ENCODE measurements at places on chromosomes 12 and 14.

DNA sequence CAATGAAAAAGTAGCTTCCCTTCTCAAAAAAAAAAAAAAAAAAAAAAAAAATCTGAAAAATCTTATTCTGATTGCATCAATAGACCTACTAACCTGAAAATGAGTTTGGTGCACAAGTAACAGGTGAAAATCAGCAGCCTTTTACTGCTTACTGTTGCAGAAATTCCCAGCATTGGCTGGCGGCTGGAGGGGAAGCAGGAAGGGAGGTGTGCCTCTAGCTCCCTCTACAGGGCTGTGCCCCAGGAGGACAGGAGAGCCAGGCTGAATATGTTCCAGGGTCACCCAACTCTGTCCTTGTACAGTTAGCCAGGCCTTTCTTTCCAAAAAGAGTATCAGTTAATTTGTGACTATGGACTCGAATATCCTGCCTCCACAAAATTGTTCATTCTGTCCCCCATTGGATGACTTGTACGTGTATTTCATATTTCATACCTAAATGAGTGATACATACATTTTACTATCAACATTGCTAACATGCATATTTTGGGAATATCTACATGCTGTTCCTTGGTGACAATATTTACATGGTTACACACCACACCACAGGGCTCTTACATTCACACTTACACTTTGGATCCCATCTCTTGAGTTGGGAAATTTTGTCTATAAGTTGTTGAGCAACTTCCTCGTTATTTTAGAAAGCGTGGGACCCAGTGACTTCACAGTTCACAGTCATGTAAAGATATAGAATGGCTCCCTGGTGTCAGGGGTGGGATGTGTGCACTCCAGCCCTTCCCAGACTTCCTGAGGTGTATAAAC is 124.8 kb downstream of the SAMD4A start:
- peak; percentile 85 for DNase-seq

- DNase-seq = no peak
Measured at GRCh38 chr12:120921637-120922036, 17.5 kb upstream of the SPPL3 start.

- no peak for DNase-seq
Measured at GRCh38 chr12:101793401-101793800, 37.4 kb downstream of the GNPTAB start.

DNA sequence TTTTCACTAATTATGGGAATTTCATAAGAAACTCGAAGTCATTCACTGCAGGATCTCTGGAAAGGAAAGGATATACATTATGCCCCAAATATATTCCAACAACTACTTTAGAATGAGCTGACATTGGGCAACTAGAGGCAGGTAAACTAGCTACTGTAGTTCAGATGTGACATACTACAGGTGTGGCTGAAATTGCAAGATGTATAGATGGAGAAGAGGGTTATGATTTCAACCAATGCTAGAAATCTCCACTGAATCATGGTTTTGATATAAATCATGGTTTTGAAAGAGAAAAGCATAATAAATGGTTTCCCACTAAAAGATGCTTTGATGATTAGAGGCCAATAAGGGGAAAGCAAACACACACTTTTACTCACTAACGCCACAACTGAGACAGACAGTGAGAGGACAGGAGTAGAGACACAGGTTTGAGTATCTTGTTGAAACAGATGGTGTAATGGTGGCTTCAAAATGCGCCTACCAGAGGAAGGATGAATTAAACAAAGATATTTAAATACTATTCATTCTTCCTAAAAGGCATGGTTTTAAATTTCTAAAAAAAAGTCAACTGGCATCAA is 296.1 kb upstream of the DIO2 start:
- DNase-seq = no peak

- no peak for DNase-seq
Measured at GRCh38 chr14:84749191-84749955, 780.6 kb upstream of the FLRT2 start.

DNA sequence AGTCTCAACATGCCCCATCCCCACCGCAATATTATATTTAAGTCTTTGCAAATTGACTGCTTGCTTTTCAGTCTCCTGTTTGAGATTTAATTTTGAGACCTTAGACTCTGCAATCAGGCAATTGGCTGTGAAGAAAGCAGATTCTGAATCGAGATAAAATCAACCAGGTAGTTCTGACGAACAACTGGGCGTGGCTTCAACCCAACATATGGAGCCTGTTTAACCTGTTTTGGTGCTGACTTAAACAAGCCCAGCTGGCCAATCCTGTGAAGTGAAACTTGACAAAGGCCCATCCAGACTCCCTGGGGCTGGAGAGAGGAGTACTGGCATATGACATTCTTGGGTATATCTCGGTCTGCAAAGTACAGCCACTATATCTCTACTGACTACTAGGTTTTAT is 9.8 kb upstream of the CIPC start:
- DNase-seq = no peak

- no peak for DNase-seq
Measured at GRCh38 chr12:104423809-104424208, 32.9 kb upstream of the CHST11 start.

DNA sequence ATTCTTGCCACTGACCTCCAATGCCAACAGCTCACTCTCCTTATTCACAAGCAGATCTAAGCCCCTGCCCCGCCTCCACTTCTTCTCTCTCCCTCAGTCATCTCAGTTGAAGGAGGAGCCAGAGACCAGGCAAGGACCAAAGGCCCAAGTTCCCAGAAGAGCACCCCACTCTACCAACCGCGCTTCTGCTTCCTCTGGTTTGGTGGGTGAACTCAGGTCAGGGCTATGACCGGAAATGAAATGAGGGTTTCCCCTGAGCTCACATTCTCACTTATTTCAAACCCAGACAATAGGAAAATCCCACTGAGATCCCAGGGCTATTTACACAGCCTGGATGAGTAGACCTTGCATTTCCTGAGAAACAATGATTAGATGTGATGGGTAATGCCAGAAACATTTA is 9.9 kb downstream of the DPF3 start:
- DNase-seq = no peak

- peak; percentile 12 for DNase-seq
Measured at GRCh38 chr12:131618303-131618658, 92.6 kb upstream of the SFSWAP start.

DNA sequence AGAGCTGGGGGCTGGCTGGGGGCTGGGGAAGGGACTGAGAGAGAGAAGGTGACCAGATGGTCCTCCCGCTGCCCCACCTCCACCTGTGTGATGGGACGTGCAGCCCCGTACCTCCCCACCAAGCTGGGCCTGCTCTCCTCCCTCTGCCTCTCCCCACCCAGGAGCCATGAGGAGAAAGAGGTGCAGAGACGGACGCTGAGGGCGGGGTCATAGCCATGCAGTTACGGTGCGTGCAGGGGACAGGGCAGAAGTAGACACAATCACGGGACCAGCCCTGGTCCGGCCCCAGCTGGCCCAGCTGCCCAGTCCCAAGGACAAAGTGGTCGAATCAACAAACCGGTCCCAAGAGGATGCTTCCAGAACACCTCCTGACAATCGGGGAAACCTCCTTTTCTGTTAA is 33.2 kb downstream of the RFLNA start:
- DNase-seq = no peak

- no peak for DNase-seq
Measured at GRCh38 chr12:20213723-20214625, 154.4 kb upstream of the PDE3A start.

DNA sequence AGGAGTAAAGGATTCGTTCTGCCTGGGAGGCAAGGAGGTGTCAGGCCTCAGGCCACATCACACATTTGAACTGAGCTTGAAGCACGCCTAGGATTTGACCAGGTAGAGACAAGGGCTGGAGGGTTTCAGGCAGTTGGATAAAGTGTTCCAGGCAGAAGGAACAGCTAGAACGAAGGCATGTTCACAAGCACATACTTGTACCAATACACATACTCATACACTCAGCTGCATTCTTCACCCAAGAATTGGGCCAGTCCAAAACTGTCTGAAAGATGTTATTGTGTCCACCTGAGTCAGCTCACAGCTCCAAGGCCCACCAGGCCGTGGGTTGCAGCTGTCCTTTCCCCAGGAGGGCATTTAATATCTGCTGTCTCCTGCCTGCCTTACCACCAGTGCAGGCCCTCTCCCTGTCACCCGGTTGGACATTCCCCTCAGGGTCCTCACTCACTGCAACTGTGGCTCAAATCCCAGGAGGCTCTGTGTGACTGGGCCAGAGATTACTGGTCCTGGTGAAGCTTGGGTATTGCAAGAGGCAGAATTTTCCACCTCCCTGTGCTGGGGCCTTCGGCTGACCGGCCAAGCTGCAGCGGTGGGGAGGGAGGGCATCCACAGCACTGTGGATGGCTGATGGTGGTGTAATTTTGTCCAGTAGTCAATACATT is 12.8 kb upstream of the AQP2 start:
- no peak for DNase-seq

DNA sequence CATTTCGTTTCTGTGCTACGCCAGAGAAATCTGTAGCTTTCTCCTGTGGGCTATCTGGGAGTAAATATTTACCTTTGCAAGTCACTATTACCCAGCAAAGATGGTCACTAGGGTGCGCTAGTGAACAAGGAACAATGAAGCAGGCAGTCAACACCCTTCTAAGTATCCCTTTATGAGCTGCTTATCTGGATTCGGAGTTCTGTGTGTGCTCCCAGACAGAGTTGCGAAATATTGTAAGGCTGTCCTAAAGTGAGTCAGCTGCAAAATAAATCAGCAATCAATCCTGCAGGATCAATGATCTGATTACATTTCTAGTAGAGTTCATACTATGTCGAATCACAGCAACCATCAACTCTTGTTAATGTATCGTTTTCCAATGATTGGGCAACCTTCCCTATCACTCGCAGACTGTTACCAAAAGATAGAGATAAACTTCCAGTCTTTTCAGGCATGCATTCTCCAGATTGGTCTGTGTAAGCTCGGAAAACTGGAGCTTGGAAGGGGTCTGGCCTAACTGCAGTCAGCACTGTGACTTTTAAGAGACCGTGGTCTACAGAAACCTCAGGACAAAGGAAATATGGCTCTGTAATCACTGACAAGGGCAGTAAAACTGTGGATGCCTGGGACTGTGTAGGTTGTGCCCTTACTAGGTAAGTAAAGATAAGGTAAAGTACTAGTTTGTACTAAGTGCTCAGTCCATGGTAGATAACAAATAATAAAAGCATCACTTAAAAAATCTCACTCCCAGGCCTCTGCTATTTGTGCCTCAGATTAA is 133.5 kb downstream of the KCNK10 start:
- DNase-seq = peak; percentile 96

GRCh38 chr12:53495903-53496751 is 3.1 kb downstream of the MAP3K12 start:
- DNase-seq = peak; percentile 91

DNA sequence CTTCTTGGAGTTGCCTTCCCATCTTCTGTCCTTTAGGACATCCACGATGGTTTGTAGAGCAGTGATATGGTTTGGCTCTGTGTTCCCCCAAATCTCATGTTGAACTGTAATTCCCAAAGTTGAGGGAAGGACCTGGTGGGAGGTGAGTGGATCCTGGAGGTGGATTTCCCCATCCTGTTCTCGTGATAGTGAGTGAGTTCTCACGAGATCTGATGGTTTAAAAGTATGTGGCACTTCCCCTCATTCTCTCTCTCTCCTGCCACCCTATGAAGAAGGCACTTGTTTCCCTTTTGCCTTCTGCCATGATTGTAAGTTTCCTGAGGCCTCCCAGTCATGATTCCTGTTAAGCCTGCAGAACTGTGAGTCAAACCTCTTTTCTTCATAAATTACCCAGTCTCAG is 99.2 kb downstream of the BRMS1L start:
- no peak for DNase-seq

- no peak for DNase-seq
Measured at GRCh38 chr14:91367173-91368171, 50.1 kb downstream of the CCDC88C start.

GRCh38 chr12:132577191-132577920 is 33.0 kb downstream of the LRCOL1 start:
- no peak for DNase-seq

DNA sequence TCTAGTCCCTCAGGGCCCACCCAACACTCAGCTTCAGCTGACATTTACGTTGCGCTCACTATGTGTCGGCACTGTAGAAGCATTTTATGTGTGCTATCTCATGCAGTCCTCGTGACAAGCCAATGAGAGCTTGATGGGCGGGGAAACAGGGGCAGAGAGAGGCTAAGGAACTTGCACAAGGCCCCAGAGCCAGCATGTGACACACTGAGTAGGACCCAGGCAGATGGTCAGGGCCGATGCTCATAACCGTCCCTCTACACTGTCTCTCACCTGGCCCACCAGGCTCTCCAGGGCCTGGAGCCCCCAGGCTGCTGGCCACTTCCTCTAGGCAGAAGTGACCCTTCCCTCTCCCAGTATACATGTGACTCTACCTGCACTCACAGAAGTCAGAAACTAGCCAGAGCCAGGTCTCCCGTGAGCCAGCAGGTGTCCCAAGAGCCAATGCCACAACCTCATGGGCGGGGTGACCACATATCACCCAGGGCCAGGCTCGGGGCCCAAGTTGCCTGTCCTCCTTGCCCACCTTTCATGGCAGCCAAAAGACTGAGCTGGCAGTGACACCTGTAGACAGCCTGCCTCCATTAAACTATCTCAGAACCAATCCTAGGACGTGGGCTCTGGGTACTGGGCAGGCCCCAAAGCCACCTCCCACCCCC is 38.3 kb downstream of the TTC7B start:
- no peak for DNase-seq

GRCh38 chr12:1282670-1283315 is 291.8 kb downstream of the ERC1 start:
- DNase-seq = no peak

GRCh38 chr12:44993161-44993560 is 57.7 kb downstream of the DBX2 start:
- no peak for DNase-seq

GRCh38 chr12:132389526-132390286 is 60.3 kb upstream of the GALNT9 start:
- DNase-seq = no peak

DNA sequence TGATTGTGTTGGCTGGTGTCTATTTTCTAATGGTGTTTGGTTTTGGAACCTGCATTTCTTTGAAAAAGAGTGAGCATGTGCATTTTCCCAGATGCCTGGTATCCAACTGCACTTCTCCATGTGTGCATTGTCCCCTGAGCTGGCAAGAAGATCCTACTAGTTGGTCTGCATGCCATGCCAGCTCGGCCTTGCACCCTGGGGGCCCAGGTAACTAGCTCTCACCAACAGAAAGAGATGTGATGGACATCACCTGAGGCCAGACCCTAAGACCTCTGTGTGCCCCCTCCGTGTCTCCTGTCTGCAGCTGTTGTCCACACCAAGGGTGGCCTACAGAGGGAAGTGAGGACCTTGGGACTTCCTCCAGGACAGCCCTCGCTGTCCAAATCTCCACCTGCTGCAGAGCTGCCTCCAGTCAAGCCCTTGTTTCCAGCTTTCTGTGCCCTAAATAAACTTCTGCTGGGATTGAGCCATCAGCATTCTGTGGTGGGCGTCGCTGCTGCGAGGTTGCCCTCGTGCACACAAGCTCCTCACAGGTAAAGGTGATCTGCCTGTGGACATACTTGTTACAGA is 30.1 kb upstream of the GPR132 start:
- no peak for DNase-seq

DNA sequence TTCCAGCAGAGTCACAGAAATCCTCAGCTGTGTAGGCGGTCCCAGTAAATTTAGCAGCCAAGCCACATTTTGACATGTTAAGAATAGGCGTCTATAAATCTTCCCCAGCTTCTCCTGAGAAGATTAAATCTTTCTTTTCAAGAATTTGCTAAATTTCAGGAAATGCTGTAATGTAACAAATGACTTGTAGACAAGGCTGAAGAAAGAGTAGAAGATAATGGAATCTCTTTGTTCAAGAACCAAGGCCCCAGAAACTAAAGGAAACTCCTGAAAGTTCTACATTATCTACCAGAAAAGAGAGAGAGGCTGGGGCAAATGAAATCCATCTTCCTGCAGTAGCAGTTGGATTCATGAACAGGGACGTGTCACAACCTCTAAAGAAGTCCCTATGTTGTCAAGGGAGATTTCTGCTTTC is 760.3 kb downstream of the NOVA1 start:
- no peak for DNase-seq
